CD4-positive, alpha-beta T cell treated with Interleukin-6 for 4 hours (primary cell): ENCODE measurements at places on chromosomes 2 and 18.

DNA sequence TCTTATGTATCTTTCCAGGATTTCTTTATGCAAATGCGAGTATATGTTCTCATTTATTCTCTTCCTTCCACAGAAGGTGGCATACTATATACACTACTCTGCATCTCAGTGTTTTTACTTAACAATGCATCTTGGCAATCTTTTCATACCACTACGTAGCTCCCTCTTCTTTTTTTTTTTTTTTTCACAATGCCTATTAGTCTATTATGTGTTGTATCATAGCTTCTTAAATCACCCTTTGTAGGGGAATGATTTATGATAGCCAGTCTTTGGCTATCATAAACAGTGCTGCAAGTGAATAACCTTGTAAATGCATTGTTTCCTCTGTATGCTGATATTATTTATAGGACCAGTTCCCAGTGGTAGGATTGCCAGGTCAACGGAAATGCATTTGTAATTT is 204.2 kb downstream of the BABAM2 start:
- no peak for DNase-seq

DNA sequence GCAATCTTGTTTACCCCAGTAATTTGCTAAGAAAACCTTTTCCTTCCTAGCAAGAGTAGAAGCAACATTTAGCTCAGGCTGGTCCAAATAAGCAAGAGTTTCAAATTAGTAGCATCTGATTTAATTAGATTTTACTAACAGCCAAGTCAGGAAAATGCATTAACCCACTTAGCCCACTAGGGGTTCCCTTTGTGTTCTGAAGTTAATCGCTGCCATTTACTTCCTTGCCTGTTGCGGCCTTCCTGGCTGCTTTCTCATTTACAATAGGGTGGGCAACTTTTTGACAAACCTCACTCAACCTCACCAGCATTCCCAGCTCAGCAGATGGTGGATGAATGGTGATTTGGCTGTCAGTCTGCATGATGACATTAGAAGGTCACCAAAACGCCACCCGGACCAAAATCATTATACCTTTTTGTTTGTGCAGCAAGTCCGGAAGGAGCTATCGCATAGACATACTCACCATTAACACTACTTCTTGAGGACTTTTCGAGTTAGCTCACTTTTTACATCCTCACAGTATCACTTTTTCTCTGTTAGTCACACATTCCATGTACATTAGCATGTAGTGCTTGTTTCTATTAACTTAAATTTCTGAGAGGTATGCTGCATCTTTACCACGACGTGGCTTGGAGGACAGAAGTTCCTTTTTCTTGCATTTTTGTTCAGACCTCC is 101.5 kb upstream of the SETBP1 start:
- no peak for DNase-seq

- no peak for DNase-seq
These were observed 100.4 kb upstream of the CD226 start for GRCh38 chr18:70047931-70048603.

GRCh38 chr2:84472856-84473565 is 13.9 kb upstream of the SUCLG1 start:
- DNase-seq, result no peak

- DNase-seq, result peak; percentile 100
These were observed at the start of gene SEH1L for GRCh38 chr18:12947285-12948049. Gene SEH1L, plus strand, starts transcription at chr18:12948011. Its CDS starts 111 bp downstream, at chr18:12948122.

DNA sequence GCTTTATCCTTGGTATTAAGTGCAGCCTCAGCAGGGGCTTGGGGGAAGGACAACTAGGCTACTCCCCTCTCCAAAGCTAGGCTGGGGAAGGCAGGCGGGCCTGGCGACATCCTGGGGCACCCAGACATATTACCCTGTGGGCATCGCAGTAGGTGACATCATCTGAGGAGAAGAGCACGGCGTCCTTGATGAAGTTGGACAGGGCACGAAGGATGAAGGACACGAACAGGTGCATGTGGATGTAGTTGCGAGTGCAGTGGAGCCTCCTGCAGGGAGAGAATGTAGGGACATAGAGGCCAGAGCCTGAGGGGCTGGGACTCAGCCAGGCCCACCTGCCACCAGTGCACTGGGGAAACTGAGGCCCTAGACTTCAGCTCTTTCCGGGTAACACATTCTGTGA is 32.3 kb downstream of the TMEM37 start:
- no peak for DNase-seq

GRCh38 chr18:40058811-40059570 is 1896.0 kb upstream of the PIK3C3 start:
- no peak for DNase-seq

- no peak for DNase-seq
These were observed 96.2 kb upstream of the DLX2 start for GRCh38 chr2:172198908-172199307.

DNA sequence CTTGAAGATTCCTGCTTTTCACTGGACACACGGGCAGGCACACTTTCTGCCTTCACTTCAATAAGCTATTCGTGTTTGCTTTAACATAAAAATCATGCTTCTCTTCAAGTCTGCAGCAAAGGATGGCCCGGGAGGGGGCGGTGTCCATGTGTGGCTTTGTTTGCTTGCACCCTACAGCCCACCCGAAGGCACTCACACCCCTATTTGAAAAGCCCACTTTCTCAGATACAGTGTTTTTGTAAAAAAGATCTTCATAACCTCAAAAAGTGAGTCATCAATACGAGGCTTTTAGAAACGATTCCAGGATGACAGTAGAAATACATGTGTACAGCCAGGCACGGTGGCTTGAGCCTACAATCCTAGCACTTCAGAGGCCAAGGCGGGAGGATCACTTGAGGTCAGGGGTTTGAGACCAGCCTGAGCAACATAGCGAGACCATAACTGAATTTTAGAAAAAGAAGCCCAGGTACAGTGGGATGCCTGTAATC is 36.5 kb upstream of the HPCAL1 start:
- no peak for DNase-seq

DNA sequence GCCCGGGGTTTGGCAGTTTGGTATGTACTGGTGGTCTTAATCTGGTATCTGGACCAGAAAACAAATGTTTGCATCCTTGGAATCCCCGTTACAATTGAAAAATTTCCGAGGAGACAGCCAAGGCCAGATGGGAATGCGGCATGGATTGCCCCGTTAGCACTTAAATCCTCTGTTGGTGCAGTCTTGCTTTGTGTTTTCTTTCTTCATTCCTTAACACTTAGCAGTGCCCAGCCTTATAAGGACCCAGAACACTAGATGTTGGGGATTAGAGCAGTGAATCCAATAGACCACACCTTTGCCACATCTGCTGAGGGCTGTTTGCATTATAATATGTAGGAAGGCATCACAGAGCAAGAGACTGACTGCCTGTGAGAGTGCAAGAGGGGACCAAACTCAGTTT is 12.8 kb upstream of the ZNF532 start:
- DNase-seq, result no peak

DNA sequence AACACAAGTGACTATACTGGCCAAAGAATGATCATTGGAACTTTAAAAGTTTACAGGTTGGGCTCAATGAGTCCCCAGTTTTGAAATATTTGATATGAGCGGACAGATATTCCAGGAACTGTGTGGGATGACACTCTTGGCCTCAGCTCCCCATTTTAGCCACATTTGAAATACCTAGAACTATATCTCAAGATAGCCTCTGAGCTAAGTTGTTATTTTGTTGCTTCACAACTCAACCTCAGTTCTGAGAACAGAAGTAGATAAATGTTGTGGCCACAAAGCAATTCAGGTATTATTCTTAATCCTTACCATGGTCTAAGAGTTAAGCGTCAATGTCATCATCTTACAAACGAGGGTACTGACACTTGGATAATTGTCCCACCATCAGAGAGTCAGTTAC is 172.2 kb upstream of the SETBP1 start:
- DNase-seq, result no peak

- DNase-seq, result no peak
These were observed 78.9 kb downstream of the ZBTB7C start for GRCh38 chr18:48330016-48330991.

DNA sequence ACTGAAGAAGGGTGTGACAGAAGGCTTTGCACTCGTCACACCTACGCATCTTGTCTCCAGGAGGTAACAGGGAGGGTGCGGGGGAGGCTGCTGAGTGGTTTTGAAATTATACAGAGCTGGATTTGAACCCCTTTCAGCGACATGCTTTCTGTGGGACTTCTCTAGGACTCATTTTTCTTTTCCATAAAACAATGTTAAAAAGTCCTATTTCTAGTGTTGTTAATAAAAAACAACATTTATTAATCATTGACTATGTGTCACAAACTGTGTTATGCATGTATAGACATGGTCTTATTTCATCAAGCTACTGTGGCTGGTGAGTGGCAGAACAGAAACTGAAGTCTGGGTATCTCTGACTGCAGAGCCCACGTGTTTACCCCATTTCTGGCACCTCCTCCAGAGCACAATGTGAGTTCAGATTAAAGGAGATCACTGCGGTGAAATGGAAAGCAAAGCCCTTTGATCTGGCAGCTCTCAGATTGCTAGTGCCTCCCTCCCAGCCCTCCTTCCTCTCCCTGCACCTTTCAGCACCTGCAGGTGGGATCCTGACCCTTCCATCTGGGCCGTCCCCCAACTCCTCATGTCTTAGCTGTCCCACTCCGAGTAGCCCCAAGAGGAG is 315.5 kb upstream of the MYT1L start:
- peak; percentile 61 for DNase-seq

DNA sequence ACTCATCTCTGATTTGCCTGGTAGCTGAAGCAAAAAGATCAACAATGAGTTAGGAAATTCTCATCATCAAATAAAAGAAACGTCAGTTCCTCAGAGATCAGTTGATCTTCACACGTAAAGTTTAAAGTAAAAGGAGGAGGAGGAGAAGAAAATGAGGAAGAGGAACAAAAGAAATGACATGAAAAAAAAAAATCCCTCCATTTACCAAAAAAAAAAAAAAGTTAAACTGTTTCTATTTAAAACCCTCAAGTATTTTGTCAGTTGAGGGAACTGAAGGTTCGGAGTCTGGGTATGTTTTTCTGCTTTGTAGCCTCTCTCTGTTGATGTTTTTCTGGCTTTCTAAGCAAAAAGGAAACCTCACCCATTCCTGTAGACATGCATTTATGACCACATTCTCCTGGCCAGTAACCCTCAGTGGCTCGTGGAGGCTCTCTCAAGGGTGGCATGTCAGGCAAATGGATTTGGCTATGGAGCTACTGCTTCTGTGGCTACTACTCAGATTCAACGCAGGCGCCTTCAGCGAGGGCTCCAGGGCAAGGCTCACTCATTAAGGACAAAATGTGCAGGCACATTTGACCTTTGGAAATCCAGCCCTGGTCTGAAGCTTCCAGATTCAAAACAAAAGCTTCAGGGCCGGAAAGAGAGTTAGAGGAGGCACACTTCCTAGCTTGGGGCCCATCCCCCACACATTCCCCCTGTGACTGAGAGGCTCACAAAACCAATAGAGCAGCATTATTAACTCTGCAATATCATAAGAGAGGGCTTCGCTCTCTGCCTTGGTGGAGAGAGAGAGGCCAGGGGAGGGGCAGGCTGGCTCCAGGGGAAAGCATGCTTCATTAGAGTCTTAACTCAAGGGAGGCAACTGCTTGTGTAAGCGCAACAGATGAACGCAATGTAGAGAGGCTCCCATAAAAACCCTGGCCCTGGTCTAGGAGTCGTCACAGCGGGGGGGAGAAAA is 22.3 kb downstream of the KLF7 start:
- DNase-seq, result peak; percentile 75

- DNase-seq, result no peak
These were observed 49.4 kb downstream of the TSPYL6 start for GRCh38 chr2:54206596-54206995.

DNA sequence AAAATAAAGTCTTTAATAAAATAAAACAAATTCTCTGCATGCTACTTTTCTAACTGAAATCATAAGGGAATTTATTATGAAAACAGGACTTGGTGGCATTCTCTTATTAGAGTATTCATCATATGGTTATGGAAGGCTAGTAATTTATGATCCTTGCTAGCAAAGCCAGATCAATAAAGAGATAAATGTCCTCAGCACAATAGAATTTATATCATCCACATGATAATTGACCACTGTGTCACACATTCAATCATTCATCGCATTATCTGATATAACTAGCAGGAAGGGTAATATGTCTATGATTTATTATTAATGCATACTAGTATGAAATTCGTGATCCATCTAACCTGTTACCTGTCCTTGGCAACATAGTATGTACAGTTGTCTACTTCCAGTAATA is 175.8 kb downstream of the MYO3B start:
- DNase-seq, result no peak

DNA sequence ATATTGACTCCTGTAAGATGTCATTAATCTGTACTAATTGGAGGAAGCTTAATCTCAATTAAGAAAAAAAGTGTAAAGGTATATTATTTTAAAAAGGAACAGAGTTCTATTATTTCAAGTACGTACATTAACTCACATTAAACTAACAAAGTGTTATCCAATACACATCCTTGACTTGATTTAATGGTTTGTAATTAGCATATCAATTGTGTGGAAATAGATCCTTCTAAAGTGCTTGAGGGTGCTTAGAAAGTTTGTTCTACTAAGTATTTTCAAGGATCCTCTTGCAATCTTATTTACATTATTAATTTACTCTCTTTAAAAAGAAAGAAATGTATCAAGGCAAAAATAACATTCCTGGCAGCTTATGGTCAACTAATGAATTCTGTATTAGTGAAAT is 720.3 kb downstream of the KCNJ3 start:
- no peak for DNase-seq
